Choroid plexus epithelial cell (primary cell): ENCODE measurements at places on chromosomes 3 and 15.
A peak's percentile ranks its signal among the peaks of the same experiment; 100 is the strongest.

GRCh38 chr15:45499426-45499825 lies 23.1 kb downstream of the SLC30A4 start:
- peak; percentile 30 for DNase-seq

- DNase-seq = no peak
Observed at GRCh38 chr3:108603691-108604090, 14.2 kb downstream of the DZIP3 start.

GRCh38 chr3:134752761-134753461 lies 42.1 kb upstream of the EPHB1 start:
- DNase-seq = no peak

DNA sequence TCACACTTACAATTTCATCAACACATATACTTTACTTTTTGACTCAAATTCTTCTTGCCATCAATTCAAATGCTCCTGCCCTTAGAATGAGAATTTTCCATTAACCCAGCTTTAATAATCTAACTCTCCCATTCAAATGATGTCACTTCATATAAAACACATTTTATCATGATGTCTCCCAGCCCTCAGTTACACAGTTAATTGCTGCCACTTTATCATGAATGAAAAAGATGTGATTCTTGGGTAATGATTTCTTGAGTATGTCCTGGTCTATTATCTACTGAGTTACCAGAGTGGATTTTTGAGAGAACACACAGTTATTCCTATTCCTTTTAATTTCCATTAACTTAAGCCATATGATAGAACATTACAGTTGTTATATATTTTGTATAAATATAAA lies 7.6 kb downstream of the AGTR1 start:
- no peak for DNase-seq

DNA sequence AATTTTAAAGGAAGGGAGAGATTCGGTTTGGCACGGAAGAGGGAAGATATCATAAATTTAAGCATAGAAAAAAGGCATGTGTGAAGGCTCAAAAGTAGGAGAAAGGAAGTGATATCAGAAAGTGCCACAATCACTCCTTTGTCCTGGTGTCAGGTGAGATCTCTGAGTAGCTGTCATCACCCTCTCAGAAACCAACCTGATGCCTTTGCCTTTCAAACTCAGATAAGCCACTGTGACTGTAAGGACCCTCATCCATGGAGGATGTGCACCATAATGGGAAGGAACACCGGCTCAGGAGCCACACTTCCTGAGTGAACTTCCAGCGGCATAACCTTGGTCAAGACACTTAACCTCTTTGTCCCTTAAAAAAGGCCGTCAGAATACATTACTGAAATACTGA lies 318.7 kb upstream of the SEMA6D start:
- no peak for DNase-seq

DNA sequence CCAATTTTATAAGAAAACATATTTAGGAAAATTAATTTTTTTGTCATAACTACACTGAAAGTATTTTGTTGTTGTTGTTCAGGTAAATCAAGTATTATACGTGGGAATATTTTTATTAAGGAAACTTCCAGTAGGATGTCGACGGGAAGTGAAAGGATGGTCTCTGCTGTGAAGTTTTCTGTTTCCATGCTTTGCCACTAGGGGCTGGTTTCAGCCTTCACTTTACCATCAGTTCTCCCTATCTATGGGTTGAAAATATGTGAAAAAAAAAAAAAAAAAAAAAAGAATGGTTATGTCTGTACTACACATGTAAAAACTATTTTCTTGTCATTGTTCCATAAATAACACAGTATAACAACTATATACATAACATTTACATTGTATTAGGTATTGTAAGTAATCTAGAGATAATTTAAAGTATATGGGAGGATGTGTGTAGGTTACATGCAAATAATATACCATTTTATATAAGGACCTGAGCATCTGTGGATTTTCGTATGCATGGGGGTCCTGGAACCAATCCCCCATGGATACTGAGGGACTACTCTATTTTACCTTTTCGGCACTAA lies 136.7 kb downstream of the SMAD6 start:
- DNase-seq = peak; percentile 77

- no peak for DNase-seq
Observed at GRCh38 chr3:181719991-181720680, 8.4 kb downstream of the SOX2 start.

- DNase-seq = no peak
Observed at GRCh38 chr15:34700891-34701427, 53.8 kb downstream of the GJD2 start.

DNA sequence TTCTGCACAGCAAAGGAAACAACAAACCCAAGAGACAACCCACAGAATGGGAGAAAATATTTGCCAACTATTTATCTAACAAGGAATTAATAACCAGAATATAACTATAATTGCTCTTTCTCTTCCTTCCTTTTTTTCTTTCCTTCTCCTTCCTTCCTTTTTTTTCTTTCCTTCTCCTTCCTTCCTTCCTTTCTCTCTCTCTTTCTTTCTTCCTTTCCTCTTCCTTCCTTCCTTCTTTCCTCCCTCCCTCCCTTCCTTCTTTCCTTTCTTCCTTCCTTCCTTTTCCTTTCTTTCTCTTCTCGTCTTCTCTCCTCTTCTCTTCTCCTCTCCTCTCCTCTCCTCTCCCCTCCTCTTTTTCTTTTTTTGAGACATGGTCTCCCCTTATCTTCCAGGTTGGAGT lies 345.4 kb upstream of the ARRDC4 start:
- DNase-seq = no peak

DNA sequence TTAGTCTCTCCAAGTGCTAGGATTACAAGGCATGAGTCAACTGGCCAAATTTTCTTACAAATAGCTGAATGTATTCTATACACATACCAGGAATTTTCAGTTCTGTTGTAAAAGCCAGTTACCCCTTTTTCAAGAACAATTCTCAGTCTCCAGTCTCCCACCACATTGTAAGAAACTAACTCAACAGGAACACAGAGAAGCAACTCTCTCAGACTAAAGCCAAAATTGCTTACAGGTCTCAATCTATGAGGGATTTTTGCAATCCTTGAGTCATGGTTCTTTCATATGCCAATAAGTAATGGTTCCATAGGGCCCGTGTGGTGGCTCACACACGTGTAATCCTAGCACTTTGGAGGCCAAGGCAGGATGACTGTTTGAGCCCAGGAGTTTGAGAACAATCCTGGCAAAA lies 8.5 kb downstream of the IP6K2 start:
- peak; percentile 51 for DNase-seq

GRCh38 chr3:172040981-172041963 lies 1.9 kb downstream of the FNDC3B start:
- DNase-seq = peak; percentile 51

GRCh38 chr3:8760091-8760490 lies 9.3 kb downstream of the OXTR start:
- no peak for DNase-seq

DNA sequence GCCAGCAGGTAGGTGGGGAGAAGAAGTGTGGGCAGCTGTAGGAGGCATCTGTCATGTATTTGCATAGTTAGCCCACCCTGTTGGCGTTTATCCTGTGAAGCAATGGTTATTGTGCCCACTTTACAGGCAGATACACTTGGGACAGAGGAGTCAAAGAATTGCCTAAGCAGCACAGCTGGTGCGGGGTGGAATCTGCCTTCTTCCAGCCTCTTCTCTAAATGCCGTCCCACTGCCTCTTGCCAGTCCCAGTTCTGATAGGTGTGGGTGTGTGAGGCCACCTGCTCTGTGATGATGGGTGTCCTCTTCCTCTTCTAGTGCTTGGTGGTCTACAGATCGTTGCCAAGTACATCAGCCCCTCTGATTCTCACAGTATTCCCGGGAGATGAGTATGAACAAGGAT lies 80.9 kb downstream of the ABHD5 start:
- no peak for DNase-seq

DNA sequence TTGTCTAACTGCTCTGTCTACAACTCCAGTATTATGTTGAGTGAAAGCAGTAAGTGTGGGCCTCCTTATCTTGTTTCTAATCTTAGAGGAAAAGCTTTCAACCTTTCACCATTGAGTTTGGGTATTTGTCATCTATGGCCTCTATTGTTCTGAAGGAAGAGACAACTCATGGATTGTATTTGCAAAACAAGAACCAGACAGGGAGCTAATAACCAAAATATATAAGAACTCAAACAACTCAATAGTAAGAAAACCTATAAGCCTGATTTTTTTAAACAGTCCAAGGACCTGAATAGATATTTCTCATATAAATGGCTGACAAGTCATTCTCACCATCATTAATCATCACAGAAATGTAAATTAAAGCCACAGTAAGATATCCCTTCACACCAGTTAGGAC lies 113.0 kb downstream of the TAFA4 start:
- DNase-seq = no peak

DNA sequence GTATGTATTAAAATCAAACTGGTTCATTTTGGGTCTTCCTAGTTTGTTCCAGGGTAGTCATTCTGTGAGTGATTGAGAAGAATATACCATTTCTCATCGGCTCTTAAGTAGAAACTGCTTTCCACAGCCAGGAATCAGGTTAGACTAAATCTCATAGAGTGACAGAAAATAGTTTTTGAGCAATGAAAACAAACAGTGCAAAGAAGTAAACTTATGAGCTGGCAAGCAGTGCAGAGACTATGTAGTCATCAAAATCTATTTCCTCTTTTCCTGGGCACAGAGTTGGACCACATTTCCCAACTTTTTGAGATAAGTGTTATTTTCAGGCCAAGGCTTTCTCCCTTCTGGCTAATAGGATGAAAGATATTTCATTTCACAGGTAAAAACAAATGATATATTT lies 66.5 kb downstream of the UBE3A start:
- peak; percentile 66 for DNase-seq

GRCh38 chr3:5095886-5096285 lies 26.2 kb upstream of the ARL8B start:
- peak; percentile 92 for DNase-seq

- no peak for DNase-seq
Observed at GRCh38 chr15:70039917-70040316, 57.8 kb downstream of the TLE3 start.

GRCh38 chr3:159732172-159733111 lies 256.2 kb upstream of the IL12A start:
- peak; percentile 89 for DNase-seq

DNA sequence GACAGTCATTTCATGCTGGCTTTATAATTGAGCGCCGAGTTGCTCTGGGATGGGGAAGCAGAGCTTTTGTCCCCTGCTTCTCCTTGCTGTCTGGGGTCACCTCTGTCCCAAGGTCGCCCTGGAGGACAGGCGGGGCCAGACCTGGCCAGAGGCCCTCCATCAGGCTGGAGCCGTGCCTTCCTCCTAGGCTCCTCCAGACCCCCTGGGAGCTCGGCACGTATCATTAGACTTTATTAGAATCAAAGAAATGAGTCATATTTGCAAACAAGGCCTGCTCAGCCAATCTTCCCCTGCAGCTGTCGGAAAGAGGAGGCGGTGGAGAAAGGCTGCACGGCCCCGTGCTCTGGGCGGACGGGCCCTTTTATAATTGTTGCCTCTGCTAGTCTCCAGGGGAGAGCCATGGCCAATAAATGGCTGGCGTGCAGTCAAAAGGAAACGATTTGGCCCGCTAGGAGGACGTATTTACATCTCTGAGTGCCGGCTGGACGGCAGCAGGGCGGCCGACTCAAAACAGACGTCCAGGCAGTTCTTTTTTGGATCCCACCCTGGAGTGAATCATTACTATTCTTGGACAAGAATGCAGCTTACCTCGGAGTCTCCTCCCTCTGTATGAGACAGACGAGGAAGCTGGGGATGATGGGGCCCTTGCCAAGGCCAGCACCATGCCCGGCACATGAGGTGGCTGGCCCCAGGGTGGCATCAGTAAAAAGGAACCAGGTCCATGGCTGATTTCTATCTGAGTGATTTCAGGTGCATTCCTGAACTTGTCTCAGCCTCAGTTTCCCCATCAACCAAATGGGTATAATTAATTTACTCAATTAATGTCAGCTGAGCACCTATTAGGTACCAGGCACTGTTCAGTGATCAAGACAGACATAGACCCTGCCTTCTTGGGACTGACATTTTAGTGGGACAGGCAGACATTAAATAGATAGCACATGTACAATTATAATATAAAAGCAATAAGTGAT lies 50.6 kb downstream of the SLC6A6 start:
- DNase-seq = peak; percentile 98

DNA sequence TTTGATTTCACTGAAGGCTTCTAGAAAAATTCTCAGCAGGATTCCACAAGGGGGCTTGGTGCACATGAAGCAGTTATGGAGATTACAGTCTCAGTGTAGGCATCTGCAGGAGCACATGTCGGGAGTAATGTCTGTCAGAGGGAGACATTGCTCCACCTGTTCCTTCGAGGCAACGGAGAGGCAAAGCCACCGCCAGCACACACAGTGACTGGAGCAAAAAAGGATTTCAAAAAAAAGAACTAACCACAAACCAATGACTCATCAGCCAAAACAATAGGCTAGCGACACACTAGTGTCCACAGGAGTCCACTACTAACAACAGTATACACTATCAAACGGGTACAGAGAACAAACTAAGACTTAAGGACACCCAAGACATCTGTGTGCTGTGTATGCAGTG lies 68.9 kb downstream of the NPTN start:
- DNase-seq = peak; percentile 61

- no peak for DNase-seq
Observed at GRCh38 chr3:140470211-140470610, 207.7 kb upstream of the TRIM42 start.

- DNase-seq = peak; percentile 29
Observed at GRCh38 chr3:48428572-48429316, 1.1 kb downstream of the PLXNB1 start.

- peak; percentile 76 for DNase-seq
Observed at GRCh38 chr3:130316169-130316568, 29.3 kb upstream of the COL6A5 start.

- DNase-seq = no peak
Observed at GRCh38 chr3:99351122-99351521, 287.3 kb upstream of the COL8A1 start.

GRCh38 chr15:47443839-47444238 lies 273.5 kb upstream of the SEMA6D start:
- no peak for DNase-seq

DNA sequence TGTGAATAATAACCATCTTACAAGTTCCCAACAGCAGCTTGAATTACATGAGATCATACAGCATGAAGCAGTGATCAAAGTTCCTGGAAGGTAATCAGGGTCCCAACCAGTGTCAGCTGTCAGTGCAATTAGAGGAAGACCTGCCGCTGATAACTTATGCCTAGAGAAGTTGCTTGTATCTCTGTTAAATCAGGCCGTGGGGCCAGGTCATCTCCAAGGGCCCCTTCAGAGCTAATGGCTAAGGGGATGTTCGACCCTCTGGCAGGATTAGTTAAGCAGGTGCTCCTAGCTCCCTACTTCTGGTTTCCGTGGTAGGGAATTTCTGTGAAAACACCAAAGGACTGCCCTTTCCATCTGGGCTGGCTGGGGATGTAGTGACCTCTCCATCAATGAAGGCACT lies 251.0 kb downstream of the FAM43A start:
- DNase-seq = no peak

DNA sequence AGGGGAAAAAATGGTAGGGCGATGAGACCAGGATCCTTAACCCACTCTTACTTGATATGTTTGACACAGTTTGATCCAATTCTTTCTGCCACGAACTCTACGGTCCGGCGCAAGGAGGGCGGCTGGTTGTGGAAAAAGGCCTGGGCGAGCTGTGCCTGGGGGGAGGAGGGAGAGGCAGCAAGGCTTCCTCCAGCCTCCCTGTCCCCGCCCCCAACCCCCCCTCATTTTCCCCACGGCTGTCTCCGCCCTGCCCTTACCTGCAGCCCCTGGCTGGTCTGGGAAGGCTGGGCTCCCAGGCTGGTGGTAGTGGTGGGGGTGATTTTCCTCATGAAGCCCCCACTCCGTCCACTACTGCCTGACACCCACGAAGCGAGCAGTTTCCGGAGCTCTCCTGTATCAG lies 8.0 kb downstream of the CDAN1 start:
- no peak for DNase-seq

GRCh38 chr3:63662011-63662410 lies 9.5 kb downstream of the SNTN start:
- DNase-seq = no peak

GRCh38 chr15:38414357-38414756 lies 39.6 kb upstream of the FAM98B start:
- peak; percentile 90 for DNase-seq
